Ascending aorta (tissue), 2 donors: ENCODE measurements at places on chromosomes 4 and X.
A peak's percentile ranks its signal among the peaks of the same experiment; 100 is the strongest.

DNA sequence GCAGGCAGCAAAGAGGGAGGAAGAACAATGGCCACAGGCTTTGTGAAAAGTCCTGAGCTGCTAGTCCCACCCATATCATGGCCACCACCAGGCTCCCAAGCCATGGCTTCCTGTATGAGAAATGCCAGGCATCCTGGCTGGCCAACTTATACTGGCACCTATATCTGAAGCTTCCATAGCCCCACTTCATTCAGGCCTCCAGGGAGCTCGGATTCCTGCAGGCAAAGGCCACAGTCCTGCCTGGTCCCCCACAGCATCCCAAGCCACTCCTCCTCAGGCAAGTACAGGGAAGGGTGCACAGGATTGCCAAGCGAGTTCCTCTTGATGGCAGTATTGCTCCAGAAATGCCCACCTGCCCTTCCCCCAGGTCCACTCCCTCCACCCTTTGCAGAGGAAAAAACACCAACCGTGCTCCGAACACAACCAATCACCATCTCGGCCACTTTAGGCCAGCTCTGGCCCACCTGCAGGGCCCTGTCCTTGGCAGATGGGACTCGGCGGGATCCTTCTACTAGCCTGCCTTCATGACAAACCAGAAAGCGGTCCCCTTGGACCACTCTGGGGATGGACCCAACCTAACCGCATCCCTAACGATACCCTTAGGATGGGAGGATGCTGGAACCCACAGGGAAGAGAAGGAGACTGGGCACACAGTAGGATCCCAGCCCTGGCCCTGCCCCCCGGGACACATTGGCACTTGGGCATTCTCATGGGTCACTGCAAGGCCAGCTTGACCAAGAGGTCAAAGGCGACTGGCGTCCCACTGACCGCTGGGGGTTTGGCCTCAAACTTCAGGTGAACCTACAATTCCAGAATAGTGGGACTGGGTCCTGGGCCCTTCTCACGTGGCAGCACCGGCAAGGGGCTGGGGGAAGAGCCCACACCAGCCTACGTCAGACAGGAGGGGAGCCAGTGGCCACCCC lies 220.4 kb upstream of the AGTR2 start:
- peak; percentile 73 for DNase-seq

GRCh38 chrX:77427611-77428010 lies 19.6 kb upstream of the FGF16 start:
- no peak for DNase-seq

GRCh38 chrX:66162331-66162822 lies 1.7 kb upstream of the HEPH start:
- no peak for DNase-seq

DNA sequence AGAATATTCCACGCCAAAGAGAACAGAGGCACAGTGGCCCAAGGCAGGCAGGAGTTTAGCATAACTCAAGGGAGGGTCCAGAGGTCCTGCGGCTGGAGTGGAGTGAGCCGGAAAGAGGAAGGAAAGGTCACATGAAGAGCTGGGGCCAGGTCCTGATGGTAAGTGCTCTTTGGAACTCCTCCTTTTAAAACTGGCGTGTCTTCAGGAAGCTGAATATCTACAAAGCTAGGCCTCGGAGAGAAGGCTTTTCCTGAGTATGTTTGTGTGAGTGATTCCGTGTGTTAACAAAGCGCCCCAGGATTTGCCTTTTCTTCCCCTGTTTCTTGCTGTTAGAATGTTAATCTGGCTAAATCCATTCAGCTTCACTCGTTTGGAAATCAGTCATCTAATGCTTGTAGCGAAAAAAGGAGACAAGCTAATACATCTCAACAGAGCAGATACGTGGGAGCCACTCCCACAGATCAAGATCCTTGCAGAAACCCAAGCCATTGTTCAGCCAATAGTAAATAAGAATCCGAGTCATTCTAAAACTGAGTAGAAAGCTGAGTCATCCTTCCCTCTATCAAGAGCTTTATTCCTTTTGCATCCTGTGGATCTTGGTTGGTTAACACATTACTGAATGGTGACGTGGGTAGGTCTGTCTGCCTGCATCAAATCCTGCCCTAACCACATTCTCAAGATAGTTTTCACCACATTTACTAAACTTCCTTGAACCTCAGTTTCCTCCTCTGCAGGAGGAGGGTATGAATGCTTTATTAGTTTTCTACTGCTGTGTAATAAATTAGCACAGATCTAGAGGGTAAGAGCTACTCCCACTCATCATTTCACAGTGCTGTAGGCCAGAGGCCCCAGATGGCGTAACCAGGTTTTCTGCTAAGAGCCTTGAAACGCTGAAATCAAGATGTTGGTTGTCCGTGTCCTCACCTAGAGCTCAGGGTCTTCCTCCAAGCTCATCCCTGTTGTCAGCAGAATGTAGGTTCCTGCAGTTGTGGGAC lies 43.2 kb upstream of the RBM47 start:
- no peak for DNase-seq

GRCh38 chrX:1455948-1456280 lies 3.2 kb upstream of the ASMTL start:
- no peak for DNase-seq

DNA sequence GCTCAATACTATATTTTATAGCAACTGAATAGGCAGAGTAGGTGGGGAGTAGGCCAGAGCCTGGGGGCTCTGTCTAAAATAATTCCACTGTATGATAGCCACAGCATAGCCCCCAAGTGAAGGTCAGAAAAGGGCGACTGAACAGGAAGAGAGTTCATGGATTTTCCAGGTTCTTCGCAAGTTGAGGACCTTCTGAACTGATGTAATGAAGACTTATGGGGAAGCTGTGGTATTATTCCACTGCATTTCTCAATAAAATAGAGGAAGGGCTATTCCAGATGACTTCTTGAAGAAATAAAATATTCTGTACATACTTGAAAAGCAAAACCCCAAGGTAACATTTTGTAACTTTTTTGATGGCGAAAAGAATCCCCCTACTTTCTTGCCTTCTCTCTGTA lies 231.4 kb upstream of the GPC4 start:
- DNase-seq, result no peak

- DNase-seq, result no peak
Measured at GRCh38 chr4:78369679-78370078, 181.9 kb upstream of the ANXA3 start.

DNA sequence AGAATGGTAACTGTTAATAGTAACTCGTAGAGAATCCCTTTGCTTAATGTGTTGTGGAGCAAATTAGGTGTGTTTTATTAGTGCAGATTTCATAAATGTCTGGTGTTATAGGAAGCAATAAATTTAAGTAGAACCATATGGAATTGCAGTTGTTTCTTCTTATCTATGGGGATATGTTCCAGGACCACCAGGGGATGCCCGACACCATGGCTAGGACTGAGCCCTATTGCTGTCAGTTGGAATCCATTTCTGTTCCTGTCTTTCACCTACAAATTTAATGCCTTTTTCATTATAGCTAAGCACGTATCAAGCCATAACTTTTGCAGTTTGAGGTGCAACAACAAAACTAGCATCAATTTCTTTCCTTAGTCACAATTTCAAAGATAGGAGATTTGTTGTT lies 72.5 kb downstream of the DDIT4L start:
- no peak for DNase-seq

DNA sequence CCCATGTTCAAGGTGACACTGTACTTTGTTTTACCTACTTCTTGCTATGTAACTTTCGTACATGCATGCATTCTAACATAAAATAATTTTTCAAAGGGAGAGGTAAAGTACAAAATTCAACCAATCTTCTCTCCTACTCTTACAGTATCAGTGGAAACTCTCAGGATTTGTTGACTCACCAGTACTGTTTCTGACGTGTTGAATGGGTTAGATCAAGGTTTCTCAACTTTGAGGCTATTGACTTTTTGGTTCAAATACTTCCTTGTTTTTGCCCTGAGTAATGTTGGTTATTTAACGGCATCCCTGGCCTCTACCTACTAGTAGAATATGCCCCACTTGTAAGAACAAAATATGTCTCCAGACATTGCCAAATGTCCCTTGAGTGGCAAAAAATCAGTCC lies 94.6 kb upstream of the SMAD1 start:
- DNase-seq, result no peak

DNA sequence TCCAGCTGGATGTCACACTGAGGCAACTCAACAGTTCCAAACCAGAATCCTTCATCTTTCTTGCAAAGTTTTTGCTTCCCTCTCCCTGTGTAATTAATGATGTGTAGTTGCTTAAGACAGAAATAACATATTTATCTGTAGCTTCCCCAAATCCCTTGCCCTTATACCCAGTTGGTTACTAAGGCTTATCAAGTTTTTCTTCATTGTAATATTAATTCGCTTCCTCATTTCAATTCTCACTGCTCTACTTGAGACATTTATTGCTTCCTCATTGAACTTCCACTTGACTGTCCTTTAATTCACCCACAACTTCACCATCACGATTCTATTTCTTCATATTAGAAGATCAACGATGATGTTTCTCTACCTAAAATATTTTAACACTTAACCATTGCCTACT lies 386.6 kb upstream of the CPEB2 start:
- no peak for DNase-seq

DNA sequence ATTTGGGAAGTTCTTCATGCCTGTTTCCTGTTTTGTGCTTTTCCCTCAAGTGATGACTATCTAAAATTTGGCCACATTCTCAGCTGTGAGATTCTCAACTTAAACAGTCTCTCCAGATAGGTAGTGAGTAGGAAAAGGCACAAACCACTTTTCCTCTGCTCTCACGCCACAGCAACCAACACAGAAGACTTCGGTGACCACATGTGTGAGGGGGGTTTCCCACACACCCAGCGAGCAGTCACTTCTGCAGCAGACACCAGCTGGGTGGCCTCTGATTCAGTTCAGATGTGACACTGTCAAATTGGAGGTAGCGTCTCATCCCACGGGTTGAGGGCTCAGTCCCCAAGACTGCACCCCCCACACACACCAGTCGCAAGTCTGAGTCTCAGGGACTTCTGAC lies 25.1 kb upstream of the CLDN34 start:
- no peak for DNase-seq

GRCh38 chrX:118153270-118153669 lies 36.7 kb upstream of the KLHL13 start:
- no peak for DNase-seq

DNA sequence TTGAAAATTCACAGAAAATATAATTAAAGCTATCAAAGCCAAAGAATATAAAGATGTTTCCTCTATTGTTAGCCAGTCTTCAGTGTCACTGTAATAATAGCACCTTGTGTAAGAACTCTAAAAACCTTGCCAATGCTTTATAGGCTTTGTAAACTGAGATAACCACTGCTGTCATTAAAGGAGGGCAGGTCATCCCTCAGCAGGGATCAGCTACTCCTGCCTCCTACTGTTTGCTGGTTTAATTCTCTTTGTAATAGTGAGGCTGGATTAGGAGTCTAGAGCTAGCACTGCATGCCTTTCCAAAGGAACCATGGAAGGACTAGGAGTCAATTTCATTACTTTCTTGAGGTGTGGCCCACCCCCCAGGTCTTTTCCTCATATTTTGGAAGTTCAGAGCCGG lies 46.2 kb downstream of the FHIP1A start:
- no peak for DNase-seq

GRCh38 chrX:23838953-23839352 lies 56.0 kb downstream of the SAT1 start:
- no peak for DNase-seq

- DNase-seq, result no peak
Measured at GRCh38 chr4:57020467-57021101, 41.9 kb downstream of the POLR2B start.

DNA sequence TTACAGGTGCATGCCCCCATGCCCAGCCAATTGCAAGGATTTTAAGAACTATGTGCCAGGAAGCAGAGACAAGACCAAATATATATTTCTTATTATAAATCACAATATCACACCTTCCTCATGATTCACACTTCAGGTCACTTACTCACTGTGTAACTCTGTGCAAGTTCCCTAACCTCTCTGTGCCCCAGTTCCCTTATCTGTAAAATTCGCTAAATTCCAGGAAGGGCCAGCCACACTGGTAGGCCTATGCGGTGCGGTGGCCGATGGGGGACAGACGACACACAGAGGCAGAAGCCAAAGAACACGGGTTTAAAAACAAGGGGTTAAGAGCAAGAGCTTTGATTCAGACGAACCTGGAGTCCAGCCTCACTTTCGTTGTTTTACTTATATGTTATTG lies 2.8 kb downstream of the TRIM2 start:
- no peak for DNase-seq

- no peak for DNase-seq
Measured at GRCh38 chr4:73991742-73992000, 3.7 kb upstream of the PPBP start.

DNA sequence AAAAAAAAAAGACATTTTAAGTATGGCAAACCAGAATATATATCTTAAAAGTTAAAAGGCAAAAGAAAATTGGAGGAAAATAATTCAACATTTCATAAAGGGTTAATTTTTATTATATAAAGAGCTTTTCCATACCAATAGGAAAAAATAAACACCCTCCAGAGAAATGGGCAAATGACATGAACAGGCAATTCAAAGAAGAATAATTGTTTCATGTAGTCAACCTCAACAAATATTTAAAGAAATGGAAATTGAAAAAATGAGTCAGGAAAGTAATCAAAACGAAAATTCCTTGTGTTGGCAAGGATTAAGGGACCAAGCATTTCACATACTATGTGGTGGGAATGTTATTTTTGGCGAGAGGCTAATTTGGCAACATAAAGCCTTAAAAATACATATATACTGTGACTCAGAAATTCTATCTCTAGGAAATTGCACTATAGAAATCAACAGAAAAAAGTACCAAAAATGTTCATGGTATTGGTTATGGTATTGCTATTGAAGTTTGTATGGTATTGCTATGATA lies 87.6 kb downstream of the HAUS3 start:
- DNase-seq, result no peak

GRCh38 chr4:54574500-54574899 lies 83.3 kb upstream of the KIT start:
- no peak for DNase-seq

DNA sequence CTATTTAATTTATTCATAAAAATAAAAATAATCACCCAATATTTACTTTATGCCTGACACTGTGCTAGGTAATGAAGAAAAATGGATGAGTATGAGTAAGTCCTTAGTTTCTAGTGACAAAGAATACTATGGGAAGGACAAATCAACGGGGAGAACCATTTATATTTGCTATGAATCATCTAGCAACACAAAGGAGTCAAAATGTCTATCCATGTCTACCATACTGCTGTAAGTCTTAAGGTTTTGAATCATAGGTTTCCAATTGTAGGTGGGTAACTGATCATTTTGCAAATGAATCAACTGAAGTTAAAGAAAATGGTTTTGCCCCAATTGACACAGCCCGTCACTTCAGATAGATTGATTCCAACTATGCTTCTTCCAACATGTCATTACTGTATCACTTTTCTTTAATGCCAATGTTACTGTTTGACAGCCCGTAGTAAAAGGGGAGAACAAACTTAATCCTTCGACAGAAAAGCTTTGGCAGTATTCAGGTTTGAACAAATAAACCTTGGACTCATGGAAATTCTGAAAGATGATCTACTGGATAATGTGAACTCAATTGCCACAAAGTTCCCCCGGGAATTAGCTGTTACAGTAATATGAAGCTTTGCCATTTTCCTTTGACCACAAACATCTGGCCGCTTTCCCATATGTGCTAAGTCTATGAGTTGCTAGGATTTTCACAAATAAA lies 3.2 kb downstream of the TDO2 start:
- DNase-seq, result no peak
